ENCODE measurements at places on chromosomes 6 and 20.

GRCh38 chr6:128743974-128744765 lies 138.8 kb upstream of the LAMA2 start:
- no peak for DNase-seq

- DNase-seq: no peak
Measured at GRCh38 chr6:79694623-79695343, 63.7 kb downstream of the SH3BGRL2 start.

GRCh38 chr6:38676236-38676973 lies 26.5 kb downstream of the GLO1 start:
- DNase-seq: no peak

GRCh38 chr20:62805155-62805710 lies 598 bp downstream of the OGFR start:
- peak; percentile 32 for DNase-seq

DNA sequence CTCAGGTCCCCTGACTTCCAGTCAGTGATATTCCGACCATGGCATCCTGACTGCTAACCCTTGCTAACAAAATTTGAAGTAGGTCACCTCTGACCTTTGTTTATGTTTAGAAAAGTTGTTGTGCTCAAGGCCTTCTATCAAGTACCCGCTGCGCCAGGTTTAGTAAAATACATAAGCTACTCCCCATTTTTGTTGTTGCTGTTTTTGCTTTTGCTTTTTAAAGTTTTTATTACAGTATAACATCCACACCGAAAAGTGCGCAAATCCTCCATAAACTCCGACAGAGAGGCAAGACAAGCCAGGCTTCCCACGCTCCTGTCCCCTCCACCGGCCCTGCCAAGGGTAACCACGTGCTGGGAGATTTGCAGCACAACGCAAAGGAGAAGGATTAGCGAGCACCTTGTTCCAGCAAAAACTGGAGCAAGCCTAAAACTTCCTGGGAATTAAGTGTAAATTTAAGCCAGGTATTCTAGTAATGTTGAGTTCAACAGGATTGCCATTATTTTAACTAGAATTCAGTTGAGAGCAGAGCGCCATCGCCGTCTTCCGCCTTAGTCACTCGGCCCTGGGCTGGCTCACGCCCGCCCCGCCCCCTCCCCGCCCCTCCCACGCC lies 17.8 kb upstream of the HMGN4 start:
- DNase-seq: no peak

DNA sequence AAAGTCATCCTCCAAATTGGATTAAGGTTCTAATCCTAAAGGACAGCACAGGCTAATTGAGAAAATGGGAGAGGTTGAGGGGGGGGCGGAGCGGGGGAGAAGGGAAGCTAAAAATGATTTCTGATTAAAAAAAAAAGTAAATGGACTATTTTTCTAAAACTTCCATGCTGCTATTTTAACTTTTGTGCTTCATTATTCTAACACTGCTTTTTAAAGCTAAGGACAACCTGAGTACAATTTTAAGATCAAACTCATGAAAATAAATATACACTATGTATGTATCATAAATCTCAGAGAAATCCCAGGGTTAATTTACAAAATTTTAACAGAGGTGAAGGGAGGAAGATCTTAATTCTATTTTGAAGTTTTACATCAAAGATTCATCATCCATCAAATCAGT lies 4.4 kb downstream of the MAN1A1 start:
- no peak for DNase-seq

DNA sequence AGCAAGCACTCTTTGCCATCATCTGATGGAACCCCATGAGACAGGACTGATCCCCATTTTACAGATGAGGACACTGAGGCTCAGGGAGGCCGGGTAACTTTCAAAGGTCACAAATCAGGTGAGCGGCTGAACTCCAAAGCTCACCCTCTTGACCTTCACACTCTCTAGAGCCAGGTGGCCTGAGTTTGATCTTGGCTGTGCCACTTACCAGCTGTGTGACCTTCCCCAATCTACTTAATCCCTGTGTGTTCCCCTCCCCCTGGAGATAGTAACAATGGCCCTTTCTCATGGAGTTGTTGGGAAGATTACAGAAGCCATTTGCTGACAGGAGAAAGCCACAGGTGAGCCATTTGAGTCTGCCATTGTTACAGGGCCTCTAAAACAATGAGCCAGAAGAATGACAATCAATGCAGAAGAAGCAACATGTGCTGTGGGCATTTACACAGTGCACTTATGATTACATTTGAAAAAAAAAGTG lies 34.5 kb downstream of the BMP7 start:
- DNase-seq: no peak

GRCh38 chr6:55979526-55979925 lies 104.1 kb upstream of the BMP5 start:
- no peak for DNase-seq

- no peak for DNase-seq
Measured at GRCh38 chr6:149170564-149171452, 146.7 kb upstream of the TAB2 start.

- DNase-seq: no peak
Measured at GRCh38 chr6:158906926-158907325, 87.8 kb upstream of the EZR start.

DNA sequence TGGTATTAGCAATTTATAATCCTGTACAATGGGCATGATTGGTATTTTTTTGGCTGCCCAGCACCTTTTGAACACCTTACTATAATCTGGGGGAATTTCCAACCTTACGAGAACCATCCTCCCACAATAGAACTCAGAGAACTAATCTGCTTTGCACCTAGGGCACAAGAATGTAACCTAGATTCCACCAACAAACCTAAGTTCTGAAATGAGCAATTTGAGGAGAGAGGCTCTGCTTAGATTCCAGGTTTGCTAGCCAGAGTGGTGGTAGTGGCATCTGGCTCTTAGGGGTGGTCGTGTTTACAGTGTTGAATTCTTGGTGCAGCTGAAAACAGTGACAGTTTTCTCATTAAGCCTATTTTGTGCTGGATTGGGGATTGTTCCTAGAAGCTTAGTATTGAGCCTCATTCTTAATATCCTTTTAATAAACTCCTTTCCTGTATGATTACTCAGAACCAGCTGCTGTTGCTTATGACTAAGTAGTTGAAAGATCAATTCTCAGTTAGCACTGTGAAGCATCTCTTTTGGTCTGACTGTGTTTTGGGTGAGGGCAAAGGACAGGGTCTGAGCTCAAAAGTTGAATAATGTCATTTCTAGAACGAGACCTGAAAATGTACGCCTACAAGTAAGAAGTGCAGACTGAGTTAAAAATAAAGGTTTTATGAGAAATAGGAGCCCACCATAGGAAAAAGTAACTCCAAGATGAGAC lies 385.6 kb downstream of the CDKAL1 start:
- DNase-seq: peak; percentile 5

GRCh38 chr6:18053555-18054445 lies 66.4 kb upstream of the KIF13A start:
- DNase-seq: no peak

DNA sequence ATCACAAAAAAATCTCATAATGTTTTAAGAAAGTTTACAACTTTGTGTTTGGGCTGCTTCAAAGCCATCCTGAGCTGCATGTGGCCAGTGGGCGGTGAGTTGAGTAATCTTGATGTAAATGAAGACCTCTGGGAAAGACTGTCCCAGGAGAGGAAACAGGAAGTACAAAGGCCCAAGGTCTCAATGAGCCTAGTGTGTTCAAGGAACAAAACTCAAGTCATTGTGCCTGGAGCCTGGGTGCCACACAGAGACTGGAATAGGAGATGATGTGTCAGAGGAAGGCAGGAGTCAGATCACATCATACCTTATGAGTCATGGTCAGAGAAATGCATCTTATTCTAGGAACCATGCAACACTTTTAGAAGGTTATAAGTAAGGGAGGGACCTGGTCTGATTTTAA lies 51.5 kb downstream of the COL19A1 start:
- peak; percentile 49 for DNase-seq

GRCh38 chr20:32752458-32753250 lies 9.4 kb upstream of the COMMD7 start:
- DNase-seq: peak; percentile 72

DNA sequence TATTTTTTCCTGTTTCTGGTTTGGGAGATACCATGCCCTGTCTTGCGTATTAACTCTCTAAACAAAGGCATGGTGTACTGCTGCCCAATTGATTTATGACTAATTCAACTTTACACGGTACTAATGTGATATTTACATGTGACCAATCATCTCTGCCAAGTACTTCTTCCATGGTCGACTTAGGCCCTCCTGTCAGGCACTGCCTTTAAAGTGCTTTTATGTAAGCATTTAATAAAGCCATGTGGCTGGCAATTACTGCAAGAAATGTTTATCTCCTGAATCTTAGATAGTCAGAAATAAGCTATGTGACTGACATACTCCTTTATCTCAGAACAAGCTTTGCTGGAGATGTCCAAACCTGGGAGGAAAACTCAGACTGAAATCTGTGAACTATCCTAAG lies 323.4 kb downstream of the BTBD3 start:
- no peak for DNase-seq

- peak; percentile 11 for DNase-seq
Measured at GRCh38 chr20:50335866-50336265, 145.2 kb downstream of the CEBPB start.

DNA sequence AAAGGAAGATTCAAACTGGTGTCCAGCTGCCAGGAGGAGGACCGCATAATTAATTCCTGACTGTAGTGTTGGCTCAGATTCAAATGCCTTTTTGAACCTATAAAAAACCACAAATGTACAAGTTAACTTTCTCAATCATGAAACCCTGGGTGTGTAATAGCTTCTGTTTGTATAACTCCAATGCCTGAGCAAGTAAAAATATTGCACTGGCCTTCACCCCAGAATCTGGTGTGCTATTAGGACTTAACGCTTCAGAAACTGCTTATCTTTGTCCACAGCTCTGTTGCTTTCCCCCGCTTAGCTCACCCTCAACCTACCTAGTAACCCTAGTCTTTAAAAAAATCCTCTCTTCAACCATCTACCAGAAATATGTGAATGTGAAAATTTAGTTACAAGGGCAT lies 119.1 kb upstream of the MAP7 start:
- DNase-seq: peak; percentile 57

- no peak for DNase-seq
Measured at GRCh38 chr6:94289131-94289530, 869.8 kb upstream of the EPHA7 start.

DNA sequence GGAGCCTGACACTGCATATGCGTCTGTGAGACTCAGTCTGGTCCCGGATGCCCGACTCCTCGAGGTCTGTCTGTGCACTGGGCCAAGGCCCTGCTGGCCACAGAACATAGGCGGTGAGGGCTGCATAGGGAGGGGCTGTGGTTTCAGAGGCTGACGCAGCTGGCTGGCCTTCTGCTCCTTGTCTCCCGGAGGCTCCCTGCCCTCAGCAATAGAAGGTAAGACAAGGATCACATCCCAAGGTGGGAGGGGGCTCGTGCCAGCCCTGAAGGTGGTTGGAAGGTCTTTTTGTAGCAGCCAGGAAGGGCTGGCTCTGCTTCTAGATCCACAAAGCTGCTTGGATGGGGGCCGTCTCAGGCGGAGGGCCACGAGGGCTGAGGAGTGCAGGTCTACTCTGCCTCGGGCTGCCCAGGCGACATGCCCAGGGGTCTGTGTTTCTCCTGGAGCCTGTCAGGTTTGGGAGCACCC lies 239.8 kb upstream of the SULF2 start:
- peak; percentile 90 for DNase-seq

GRCh38 chr20:61939691-61940360 lies 125.9 kb downstream of the TAF4 start:
- no peak for DNase-seq

GRCh38 chr6:52157301-52157941 lies 28.8 kb upstream of the IL17A start:
- DNase-seq: peak; percentile 24

DNA sequence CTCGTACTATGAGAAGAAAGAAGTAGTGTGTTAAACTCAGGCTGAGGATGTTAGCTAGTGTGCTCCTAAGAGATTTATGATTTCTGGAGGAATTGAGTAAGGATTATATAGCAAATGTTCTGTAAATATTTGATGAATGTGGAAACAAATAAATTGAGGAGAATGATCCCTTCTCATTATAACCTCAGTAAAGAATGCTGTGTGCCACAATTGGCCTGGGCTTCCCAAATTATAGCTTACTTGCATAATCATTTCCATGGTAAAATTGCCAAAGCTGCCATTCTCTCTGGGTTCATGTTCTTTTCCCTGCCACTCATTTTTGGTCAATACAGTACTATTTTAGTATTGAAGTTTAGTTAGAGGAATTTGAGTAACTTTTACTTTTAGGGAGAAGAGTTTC lies 128.5 kb downstream of the FLRT3 start:
- no peak for DNase-seq

DNA sequence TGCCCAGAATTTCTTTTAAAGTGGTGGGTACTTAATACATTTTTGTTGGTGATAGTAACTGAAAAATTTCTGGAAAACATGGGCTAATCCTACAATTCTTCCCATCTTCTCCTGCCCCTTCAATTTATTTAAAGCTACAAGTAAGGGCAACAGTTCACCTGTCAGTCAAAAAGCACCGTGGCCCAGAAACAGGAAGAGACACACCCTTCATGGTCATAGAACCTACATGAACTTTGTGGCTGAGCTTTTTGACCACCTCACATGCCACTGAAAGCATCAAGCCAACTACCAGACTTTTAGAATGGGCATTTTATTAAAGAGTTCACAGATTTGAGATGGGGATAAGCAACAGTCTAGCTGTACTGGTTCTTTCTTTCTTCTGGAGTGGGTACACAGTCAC lies 201.1 kb upstream of the CNR1 start:
- no peak for DNase-seq

- peak; percentile 47 for DNase-seq
Measured at GRCh38 chr6:21538186-21538798, 55.3 kb upstream of the SOX4 start.

- DNase-seq: no peak
Measured at GRCh38 chr20:63503524-63503923, 4.6 kb upstream of the EEF1A2 start.

GRCh38 chr6:42434237-42434636 lies 17.5 kb downstream of the TRERF1 start:
- no peak for DNase-seq

- DNase-seq: no peak
Measured at GRCh38 chr20:10625641-10626040, 48.2 kb downstream of the JAG1 start.

- DNase-seq: peak; percentile 10
Measured at GRCh38 chr6:142300758-142301650, 803 bp upstream of the ADGRG6 start.

DNA sequence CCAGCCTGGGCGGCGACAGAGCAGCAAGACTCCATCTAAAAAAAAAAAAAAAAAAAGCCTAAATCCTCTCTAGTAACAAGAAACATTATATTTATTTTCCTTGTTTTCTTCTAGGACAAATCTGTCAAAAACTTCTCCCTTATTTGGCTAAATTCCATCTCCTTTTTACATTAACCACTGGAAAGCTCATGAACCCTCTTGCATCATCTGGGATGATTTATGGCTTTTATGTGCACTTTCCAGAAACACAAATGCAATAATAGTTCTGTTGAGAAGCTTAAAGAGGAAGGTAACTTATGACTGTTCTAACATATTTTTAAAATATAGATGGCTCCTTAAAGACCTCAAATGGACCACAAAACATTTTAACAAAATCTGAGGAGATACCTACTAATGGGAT lies 526.1 kb upstream of the SPTLC3 start:
- DNase-seq: no peak
